Substantia nigra (tissue), 51 donors: ENCODE measurements at places on chromosomes 11 and 22.

DNA sequence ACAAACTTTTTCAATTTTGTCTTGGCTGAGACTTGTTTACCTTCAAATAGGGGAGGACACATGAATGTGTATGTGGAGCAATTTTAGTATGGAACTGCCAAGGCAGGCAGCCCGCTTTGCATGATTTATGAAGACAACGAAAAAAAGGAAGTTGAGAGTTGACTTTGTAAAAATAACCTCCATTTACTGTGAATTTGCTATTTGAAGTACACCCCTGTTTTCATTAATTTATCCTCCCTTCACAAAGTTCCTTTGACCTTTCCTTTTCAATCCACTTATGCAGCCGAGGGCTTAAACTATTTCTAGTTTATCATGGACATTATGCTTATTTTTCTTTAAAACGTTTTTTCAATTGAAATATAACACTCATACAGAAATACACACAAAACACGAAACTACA lies 369.6 kb upstream of the CADM1 start:
- no peak for DNase-seq

DNA sequence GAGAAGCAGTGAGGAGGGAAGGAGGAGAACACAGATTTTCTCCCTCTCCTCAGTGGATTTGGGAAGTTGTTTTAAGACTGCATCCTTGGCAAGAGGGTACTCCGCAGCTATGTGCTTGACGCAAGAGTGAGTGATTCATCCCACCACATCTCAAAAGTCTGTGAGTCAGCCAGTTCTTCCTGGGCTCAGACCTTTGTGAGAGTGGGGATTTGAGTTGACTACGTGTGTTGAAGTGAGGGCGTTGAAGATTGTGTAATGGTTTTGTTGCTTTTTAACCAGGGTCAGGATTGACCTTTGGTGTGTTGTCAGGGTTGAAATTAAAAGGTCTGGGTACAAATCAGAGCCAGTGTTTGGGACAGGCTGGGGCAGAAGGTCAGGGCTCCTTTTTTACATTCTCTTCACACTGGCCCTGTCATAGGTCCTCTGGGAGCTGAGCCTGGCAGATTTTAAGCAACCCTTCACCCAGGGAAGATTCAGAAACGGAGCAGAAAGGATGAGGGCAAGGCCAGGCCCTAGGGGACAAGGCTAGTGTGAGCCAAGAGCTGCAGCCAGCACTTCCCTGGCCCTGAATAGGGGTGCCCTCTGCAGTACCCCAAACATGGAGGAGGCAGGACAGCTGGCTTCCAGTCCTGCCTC lies 4.2 kb upstream of the C11orf86 start:
- DNase-seq, result no peak

- DNase-seq, result no peak
Observed at GRCh38 chr11:121606354-121606753, 153.6 kb upstream of the SORL1-AS1 start.

GRCh38 chr22:40449676-40450035 lies 79.3 kb downstream of the SGSM3 start:
- no peak for DNase-seq

DNA sequence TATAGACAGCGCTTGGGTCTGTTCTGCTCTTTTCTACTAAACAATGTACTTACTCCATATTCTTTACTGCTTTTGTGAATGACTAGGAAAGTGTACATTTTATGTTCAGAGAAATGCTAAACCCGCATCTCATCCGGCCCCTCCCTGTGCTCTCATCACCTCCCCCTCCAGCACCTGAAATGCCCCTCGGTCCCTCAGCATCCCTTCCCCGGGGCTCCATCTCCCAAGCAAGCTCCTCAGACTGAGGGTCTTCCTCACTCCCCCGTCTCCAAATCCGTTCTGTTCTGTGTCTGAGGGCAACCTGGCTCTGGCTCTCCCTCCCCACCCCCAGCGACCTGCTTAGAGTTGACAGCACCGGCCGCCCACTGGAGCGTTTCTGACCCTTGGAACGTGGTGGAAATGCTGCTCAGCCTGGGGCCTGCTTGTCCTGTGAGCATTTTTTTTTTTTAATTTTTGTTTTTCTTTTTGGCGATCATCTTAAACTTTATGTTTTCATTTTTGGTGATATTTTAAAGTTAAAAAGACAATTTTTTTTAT lies 1.4 kb downstream of the SELENOO start:
- no peak for DNase-seq

DNA sequence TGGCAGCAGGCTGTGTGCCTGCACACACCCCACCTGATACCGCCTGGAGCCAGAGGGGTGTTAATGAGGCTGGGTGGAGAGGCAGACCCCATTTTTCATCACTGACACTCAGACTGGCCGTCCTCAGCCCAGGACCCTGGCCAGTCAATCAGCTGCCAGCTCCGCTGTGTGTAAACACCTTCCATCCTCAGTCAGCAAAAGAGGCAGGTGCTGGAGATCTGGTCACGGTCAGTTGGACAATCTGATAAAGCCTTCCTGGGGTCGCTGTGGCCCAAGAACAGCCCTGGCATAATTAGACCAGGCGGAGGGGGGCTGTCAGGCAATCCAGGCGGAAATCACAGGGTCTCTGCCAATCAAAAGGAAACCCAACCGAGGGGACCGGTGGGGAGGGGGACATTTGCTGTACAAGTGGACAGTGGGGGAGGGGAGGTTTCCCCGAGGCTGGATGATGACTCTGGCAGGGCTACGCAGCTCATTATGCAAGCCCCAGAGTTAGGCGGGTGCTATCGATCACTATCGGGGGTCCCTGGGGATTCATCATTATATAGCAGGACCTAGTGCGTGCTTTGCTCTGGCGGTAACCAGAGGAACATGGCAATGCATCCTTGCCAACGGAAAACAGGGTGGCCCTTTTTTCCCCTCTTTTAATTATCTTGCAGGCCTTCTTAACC lies 72.9 kb downstream of the ABTB2 start:
- no peak for DNase-seq

DNA sequence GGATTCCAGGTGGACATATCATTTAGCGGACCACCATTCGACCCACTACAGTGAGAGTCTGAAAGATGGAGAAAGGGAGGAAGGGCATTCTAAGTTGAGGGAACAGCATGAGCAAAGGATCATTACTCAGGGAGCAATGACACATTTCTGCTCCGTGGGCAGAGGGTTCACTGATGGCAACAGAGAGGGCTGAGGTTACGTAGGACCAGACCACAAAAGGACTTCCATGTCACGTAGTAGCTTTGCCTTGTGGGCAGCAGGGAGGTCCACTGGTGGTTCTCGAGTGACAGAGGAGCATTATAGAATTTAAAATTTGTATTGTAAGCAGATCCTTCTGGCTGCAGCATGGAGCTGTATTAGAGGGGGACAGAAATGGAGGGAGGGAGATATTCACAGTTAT lies 109.7 kb upstream of the NAV2 start:
- no peak for DNase-seq

DNA sequence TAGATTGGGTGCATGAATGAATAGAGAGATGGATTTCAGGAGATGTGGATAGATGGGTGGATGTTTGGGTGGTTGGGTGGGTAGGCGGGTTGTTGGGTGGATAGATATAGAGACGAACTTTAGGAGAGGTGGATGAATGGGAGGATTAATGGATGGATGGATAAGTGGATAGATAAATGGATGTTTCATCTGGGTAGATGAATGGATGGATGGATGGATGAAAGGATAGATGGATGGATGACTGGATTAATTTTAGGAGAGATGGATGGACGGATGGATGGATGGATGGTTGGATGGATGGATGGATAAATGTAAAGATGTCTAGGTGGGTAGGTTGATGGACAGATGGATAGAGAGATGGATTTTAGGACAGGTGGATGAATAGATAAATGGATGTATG lies 511.3 kb downstream of the MIAT start:
- DNase-seq, result no peak

GRCh38 chr11:94326947-94327346 lies 22.6 kb downstream of the IZUMO1R start:
- DNase-seq, result no peak

DNA sequence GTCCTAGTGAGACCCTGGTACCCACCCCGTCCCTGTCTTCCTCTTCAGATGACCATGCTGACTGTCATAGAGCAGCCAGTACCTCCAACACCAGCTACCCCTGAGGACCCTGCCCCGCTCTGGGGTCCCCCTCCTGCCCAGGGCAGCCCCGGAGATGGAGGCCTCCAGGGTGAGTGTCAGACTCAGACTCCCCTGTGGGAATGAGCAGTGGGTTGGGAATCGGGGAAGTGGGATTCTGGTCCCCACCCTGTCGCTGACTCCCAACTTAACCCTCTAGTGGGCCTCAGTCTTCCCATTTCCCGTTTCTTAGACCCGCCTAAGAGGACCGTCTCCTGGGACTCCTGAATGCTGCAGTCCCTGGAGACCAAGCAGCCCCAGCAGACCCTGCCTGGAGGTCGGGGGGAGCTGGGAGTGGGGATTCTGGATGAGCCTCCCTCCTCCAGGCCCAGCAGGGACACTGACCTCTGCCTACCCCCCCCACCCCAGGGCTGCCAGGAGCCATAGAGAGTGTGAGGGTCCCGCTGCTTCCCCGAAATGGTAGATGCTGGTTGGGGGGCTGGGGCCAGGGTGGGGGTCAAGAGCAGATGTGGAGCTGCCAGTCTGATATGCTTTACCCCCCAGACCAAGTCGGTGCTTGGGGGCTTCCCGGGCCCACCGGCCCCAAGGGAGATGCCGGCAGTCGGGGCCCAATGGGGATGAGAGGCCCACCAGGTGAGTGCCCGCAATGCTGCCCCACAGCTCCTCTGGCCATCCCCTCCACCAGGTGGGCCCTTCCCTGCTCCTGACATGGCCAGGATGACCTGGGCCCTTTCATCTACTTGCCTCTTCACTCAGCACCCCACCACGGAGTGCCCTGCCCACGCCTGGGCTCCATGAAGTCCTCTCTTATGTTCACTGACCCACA lies 25.5 kb downstream of the EMID1 start:
- DNase-seq, result no peak

DNA sequence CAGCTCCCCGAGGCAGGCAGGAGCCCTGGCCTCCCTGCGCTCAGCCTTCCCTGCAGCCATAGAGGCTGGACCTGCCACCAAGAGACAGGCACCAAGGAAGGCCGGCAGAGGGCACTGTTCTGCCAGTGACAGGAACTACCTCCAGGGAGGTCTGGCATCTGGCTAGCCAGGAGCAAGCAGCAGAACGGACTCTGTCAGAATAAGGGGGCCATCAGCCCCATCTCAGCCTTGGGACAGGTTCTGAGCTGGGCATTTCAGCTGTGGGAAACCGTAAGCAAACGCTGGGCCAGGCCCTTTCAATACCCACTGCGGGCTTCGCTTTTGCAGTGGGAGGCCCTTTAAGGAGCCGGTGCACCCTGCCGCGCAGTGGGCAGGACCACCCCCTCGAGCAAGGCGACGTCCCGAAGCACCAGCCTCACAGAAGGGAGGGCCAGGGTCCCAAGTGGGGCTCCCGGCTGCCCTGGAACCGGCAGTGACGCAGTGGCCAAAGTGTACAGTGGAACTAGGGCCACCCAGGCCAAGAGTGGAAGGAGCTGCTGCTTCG lies 18.2 kb downstream of the IFT27 start:
- no peak for DNase-seq

GRCh38 chr11:77450227-77450626 lies 23.7 kb downstream of the PAK1 start:
- DNase-seq, result no peak

DNA sequence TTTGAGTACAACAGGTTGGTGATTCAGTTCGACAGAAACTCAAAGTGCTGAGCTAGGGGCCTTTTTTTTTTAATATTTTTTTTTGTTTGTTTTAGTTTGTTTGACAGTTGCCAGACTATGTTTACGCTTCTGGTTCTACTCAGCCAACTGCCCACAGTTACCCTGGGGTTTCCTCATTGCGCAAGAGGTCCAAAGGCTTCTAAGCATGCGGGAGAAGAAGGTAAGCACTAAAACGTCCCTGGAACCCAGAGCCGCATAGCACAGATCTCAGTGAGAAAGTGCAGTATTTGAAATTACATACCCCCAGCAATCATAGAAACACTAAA lies 649 bp downstream of the PRRG4 start:
- no peak for DNase-seq

- DNase-seq, result no peak
Observed at GRCh38 chr11:8794677-8795103, 112.1 kb downstream of the RPL27A start.

DNA sequence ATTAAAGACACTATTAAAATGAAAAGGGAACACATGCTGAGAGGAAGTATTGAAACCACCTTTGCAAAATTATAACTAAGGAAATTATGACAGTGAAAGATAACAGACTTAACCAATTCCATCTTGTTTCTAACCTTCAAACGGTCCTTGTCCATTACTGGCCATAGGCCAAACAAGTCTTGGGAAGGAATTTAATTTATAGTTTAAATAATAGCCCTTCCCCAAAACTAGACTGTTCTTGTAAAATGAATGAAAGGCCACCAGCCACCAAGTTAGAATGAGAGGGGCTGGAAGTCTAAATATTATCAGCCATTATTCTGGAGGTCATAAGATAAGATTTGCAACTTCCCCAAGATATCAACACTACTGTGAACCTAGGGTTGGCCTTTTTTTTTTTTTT lies 1.8 kb upstream of the TALDO1 start:
- no peak for DNase-seq

DNA sequence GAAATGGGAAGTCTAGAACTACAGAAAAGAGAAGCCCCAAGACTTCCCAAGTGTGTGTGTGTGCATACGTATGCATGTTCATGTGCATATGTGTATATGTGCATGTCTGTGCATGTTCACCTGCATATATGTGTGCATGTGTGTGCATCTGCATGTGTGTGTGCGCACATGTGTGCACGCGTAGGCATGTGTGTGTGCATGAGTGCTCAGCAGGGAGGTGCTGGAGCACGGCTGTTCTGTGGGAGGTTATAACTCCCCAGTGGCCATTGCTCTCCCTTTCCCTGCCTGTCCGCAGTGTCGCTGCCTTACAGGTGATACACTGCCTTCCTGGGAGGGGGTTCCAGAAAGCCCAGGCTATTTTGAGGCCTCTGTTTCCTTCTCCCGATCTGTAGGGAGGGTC lies 29.8 kb downstream of the B3GAT1 start:
- DNase-seq, result no peak

- no peak for DNase-seq
Observed at GRCh38 chr11:118629761-118630661, 22.6 kb downstream of the PHLDB1 start.

DNA sequence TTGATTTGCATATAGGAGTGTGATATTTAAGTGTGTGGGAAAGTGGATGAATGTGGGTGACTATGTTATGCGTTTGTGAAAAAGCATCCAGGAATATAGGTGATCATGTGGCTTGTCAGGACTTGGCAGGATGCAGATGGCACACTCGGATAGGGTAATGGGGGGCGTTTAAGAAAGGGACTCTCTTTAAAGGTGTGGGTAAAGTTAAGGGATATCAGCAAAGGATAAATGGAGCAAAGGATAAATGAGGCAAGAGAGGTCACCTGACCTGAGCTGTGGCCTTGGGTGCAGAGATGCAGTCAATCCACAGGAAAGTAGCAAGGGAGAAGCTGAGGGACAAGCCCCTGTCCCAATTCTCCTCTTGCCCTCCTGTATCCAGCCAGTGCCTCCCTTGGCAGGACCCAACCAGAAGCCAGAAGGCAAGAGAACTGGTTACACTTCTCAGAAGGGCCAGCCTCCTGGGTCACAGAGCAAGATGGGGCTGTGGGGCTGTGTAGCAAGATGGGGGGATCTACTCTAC lies 47.5 kb upstream of the GRAMD1B start:
- no peak for DNase-seq
